ENCODE measurements at places on chromosomes 7 and 10.

DNA sequence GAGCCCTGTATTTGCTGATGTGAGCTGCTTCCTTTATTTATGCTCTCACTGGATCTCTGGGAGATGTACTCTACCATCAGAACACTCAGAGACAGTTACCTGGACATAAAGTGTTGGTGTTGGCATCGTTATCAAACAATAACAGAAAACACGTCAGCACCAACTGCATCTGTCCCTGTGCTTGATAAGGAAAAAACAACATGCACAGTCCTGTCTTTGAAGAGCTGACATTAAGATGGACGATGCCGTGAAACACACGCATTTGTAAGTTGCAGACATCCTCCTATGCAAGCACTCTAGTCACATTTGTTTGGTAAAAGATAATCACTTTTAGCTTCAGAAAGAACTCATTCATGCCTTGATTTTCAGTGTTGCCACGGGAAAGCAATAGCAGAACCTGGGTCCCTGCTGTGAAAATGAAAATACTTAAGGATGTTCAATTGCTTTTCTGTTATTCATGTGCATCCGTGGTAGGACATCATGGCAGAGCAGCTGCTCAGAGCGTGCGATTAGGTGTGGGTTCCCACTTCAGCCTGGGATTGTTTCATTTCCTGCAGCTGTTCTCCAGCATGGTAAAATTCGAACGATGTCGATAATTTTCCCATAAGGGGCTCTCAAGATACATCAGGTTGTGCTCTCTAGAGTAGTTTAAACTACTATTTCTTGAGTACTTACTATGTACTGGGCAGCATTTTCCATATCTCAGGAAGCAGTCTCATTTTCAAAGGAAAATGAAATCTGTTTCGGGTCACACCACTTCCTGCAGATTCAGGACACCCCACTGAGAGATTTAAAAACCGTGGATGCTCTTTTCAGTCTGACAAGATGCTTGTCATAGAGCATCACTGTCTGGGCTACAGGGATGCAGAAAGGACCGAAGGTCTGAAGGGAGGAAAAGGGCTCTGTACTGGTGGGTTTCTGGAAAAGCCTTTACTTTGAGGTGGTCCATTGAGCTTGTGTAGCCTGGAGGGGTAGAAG lies 248.7 kb downstream of the CAMK1D start:
- DNase-seq = no peak

GRCh38 chr7:17787257-17787656 lies 153.0 kb downstream of the SNX13 start:
- no peak for DNase-seq

- DNase-seq = no peak
These were observed 854 bp upstream of the CFAP46 start for GRCh38 chr10:132943058-132943790.

DNA sequence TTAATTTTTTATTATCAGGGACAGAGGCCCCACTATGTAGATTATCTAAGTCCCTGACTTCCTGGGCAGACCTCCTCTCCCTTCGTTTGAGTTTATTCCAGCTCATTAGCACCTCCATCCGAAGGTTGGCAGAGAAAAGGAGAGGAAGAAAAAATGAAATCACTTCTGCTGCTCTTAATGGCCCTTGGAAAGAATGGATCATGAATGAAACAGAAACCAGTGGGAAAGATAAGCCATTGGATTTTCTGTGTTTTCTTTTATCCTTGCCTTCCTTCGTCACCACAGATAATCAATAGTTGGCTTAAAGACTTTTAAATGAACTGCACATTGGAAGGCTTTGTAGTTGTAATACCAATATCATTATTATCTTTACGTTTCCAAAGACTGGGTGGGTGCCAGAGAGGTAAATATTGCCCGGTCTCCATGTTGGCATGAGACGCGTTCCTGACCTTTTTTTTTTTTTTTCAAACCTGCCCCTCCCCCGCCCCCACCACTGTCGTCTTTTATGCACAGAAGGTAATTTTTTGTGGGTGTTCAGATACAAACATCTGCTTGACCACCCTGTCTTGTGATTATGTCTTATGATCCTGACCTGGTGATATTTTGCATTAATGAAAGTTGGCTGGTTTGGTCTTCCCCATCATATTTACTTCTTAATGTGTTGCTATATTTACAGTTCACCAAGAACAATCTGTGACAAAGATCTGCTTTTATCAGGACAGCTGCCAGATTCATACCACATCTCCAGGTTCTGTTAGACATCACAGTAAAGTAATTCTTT lies 116.8 kb downstream of the ARID5B start:
- DNase-seq = no peak

DNA sequence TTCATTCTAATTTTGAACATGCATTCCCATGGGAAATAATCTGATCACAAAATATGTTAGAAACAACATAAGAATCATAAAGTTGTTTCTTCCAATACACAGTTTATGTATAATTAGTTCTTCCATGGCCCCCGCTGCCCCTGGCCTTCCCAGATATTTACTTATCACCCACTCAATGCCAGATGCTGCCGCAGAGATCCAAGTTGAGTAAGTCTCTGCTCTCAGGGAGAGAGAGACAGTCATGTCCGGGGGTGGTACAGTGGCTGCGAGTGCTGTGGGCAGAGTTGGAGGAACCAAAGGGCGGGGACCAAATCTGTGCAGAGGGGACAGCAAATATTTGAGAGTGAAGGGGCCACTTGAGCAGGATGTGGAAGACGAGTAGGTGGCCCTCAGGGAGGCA lies 37.1 kb downstream of the COL26A1 start:
- DNase-seq = no peak

DNA sequence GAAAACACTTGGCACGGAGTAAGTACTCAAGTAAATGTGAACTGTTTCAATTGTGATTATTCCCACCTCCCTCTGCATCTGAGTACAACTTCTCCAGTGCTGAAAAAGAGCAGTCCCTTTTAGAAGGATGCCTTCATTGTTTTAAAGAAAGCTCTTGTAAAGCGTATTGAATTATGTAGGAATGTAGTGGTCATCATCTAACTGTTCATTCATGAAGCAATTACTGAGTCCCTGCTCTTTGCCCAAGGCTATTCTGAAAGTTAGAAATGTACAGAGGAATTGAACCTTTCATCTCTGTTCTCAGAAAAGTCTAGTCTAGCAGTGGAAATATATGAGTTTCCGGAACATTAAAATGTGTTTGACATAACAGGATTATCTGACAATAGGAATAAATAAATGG lies 127.8 kb downstream of the CACNB2 start:
- DNase-seq = no peak

DNA sequence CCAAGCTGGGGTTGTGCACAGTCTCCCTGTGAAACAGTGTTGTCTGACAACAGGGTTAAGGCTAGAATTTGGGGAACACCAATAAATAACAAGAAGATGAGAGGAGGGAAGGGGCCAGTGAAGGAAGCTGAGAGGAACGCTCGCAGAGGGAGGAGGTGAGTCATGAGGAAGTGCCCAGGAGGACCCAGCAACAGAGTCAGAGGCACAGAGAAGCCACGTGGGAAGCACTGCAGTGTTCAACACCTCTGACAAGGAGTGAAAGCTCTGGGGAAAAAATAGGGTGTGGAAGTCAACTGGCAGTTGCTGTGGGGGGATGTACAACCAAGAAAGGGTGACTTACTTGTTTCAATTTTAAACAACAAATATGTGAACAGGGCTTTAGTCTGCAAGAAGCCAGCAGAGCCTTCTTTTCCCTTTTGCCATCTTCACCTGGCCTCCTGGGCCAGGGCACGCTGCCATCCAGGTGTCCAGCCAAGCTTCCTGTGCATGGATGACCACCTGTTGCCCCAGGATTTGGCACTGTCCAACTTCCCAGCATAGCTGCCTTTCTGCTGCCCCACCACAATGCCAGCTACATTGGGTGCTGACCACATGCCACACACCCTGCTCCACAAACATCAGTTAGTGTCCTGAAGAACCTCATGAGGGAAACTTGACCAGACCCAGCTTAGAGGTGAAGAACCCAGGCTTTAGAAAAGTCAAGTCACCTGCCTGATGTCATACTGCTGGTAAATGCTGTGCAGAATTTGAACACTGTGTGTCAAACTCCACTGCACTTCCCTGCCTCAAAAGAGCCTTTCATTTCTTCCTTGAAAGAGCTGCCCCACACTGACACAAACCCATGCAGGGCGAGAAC lies 69.6 kb downstream of the ATXN7L1 start:
- DNase-seq = peak; percentile 12

DNA sequence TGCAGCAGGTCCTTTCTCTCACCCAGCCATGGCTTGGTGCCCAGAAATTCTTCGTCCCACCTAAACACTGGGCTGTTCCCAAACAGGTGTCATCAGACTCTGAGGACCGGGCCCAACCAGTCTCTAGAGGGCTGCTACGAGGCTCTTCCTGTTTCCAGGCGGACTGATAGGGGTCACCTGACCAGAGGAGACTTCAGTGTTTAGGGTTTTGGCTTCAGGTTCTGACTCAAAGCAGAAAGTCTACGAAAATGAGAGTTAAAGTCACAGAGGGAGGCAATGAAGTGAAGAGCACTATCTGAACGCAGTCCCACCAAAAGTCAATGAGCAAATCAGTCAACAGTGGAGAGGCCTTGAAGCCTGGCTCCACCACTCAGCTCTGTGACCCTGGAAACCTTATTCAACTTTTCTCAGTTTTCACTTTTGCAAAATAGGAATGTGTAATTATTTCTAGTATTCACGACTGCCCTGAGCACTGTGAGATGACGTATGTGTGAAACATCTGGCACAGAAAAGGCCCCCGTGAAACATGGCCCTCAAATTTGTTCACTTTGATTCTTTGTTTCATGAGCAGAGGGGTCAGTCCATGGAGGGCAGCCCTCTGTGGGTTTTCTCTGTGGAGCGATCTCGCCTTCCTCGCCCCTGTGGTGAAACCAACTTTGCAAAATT lies 189.9 kb upstream of the PDE1C start:
- DNase-seq = no peak

DNA sequence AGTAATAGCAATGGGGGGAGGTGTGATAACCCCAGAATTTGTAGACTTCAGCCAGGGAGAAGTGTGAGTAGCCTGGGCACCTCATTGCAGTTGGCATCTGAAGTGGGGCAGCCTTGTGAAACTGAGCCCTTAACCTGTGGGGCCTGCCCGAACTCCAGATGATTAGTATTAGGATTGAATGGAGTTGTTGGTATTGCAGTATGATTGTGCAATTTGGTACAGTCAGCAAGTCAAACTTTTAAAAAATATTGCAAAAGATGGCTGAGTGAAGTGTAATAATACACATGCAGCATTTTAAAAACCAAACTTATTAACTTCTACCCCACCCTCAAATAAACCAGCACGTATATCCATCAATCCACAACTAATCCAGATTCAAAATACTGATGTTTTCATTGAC lies 9.3 kb downstream of the RBM33 start:
- no peak for DNase-seq

DNA sequence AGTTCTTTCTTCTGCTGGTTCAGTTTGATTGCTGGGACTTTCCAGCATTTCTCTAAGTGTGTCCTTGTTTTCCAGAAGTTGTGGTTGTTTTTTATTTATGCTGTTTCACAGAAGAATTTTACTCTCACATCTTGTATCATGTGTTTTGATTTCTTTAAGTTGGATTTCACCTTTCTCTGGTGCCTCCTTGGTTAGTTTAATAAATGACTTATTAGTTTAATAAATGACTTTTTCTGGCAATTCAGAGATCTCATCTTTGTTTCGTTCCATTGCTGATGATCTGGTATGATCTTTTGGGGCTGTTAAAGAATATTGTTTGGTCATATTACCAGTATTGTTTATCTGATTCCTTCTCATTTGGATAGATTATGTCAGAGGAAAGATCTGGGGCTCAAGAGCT lies 59.8 kb upstream of the CYP2C9 start:
- DNase-seq = no peak

DNA sequence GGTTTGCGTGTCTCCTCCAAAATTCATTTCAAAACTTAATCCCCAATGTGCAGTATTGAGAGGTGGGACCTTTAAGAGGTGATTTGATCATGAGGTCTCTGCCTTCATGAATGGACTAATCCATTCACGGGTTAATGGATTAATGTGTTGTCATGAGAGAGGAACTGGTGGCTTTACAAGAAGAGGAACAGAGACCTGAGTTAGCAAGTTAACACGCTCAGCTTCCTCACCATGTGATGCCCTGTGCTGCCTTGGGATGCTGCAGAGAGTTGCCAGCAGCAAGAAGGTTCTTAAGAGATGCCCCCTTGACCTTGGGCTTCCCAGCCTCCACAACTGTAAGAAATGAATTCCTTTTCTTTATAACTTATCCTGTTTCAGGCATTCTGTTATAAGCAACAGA lies 3.7 kb upstream of the TCTN3 start:
- no peak for DNase-seq

DNA sequence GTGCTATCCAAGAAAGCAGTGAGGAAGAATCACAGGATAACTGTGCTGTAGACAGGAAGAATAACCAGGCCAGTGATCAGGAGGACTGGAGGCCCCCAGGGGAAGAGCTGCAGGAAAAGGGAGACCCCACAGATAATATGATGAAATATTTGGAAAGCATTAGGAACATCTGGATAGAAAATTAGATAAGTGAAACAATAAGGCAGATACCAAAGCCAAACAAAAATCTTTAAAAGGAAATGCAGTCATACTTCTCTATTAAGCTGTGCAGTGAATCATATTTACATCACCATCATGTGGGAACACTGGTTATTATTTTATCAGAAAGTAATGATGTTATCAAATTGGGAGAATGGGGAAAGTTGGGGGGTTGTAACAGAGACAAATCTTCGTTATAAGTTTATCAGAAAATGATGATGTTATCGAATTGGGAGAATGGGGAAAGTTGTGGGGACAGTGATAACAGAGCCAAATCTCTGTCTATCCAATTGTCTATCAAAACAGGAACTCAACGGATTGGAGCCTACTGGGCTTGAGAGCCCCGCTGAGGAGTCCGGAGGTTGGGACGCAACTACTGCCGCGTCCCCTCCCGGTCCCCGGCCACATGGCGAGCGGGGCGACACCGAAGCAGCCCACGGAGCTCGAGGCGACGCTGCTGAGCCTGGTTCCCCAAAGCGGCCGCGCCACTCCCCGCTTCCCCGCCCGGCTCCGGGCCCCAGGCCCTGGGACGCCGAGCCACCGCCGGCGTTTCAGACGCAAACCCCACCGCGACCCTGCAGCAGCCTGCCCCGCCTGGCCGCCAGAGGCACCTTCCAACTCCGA lies 14.0 kb upstream of the RALA start:
- DNase-seq = peak; percentile 3

GRCh38 chr10:100186253-100187212 lies 704 bp upstream of the ERLIN1 start:
- DNase-seq = peak; percentile 32

GRCh38 chr10:64708884-64709681 lies 1187.9 kb downstream of the REEP3 start:
- DNase-seq = no peak

- DNase-seq = no peak
These were observed 45.6 kb upstream of the SCIN start for GRCh38 chr7:12524794-12525386.

DNA sequence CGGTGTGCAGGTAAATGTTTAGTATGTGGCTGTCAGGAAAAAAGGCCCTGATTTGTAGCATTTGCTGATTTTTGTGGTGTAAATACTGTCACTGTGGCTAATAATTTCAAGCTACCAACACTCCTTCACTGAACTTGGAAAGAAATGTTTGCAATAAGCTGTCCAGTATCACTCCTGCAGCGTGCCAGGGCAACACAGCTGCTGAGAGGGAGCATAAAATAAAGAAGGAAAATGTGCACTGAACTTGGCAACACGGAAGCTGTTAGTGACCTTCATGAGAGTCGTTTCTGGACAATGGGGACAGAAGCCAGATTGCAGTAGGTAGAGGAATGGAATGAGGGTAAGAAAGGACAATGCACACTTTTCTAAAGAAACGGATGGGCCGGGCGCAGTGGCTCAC lies 37.9 kb upstream of the FHIP2A start:
- no peak for DNase-seq

GRCh38 chr10:116465546-116465945 lies 37.9 kb downstream of the PNLIPRP3 start:
- no peak for DNase-seq
